Activated CD8-positive, alpha-beta memory T cell treated with anti-CD3 and anti-CD28 coated beads for 1 hour (primary cell): ENCODE measurements at places on chromosomes 5 and 9.

- no peak for DNase-seq
Observed at GRCh38 chr5:134784241-134784920, 25.8 kb downstream of the DDX46 start.

GRCh38 chr5:150598821-150599273, 41.6 kb upstream of the SYNPO start:
- no peak for DNase-seq

DNA sequence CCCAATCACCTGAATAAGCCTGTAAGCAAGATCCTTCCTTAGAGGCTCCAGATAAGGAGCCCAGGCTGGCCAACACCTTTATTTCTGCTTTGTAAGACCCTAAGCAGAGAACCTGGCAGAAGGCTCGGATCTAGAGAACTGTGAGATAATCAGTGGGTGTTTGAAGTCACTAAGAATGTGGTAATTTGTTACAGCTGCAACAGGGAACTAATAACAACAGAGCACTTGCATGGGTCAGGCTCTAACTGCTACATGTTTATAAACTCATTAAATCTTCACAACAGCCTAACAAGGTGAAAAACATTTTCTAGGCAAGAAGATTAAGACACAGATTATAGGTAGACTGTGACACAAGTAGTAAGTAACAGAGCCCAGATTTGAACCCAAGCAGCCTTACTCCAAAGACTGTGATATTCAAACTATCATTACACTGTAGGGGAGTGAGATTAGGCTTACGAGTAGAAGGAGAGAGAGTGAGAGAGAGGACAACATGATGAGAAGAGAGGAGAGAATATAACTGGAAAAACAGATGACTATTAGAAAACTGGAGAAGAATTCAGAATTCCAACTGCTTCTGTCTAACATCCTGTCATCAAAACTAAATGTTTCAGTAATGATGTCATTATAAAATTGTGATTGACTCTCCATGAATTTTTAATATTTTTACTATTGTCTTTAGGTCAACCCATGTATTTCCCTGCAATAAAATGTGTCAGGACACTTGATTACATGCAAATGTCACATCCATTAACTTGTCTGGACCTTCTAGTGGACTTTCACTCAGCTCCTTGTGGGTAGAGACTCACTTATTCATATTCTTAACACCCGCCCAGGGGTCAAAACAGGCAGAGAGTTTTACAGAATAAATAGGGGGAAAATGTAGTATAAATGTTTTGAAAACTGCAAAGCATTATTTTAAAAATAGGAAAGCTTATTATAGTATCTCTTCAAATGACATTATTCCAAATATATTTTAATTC, 290.9 kb upstream of the RGMB start:
- no peak for DNase-seq

GRCh38 chr5:142388696-142389095, 63.9 kb upstream of the SPRY4 start:
- DNase-seq = no peak

DNA sequence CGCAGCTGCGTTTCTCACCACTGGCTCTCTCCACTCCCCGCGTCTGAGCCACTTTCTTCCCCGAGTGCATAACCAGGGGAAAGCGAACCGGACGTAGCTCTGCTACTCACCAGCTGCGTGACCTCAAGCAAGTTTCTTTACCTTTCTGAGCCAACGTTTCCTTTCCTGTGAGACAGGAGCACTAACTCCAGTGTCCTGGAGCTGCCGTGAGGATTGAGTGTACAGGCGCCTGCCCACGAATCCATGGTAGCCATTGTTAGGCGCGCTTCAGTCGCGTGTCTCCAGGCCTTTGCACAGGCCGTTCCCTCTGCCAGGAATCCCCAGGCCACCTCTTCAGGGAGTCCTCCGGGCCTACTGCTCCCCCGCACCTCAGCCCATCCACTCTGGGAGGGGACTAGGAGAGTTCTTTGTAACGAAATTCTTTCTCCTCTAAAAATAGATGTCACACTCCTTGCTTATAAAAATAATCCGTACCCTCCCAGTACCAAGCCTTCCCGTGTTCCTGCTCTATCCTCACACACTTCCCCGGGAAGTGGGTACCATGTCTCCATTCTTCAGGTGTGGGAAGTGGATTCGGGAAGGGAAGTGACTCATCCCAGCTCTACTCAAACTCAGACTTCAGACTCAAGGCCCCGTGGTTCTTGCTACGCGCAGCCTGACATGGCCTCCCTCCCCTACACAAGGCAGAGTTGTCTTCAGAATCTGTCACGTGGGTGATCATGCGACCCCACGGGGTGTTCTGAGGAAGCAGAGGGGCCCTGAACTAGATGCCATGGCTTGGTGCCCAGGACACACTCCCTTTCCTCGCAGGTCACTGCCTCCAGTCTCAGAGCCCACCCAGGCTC, 16.1 kb upstream of the CRB2 start:
- DNase-seq = peak; percentile 14

DNA sequence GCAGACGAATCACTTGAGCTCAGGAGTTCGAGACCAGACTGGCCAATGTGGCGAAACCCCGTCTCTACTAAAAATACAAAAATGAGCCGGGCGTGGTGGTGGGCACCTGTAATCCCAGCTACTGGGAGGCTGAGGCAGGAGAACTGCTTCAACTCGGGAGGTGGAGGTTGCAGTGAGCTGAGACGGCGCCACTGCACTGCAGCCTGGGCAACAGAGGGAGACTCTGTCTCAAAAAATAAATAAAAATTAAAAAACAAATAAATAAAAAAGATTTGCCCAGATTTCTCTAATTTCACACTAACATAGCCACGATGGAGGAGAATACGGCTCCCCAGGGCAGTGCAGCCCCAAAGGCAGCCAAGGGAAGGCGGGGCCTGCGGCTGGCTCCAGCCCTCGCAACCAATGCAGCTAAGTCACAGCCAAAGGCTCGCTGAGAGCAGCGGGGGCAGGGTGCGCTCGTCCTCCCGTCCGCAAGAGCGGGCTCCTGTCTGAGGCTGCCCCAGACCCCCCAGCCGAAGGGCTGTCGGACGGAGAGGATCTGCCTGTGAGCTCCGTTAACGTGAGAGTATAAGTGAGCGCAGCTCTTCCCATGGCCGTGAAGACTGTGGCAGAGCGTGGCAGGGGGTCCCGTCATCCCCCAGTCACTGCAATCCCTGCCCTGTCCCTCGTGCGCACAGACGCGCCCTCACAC, 43.5 kb downstream of the SLC12A7 start:
- DNase-seq = no peak

DNA sequence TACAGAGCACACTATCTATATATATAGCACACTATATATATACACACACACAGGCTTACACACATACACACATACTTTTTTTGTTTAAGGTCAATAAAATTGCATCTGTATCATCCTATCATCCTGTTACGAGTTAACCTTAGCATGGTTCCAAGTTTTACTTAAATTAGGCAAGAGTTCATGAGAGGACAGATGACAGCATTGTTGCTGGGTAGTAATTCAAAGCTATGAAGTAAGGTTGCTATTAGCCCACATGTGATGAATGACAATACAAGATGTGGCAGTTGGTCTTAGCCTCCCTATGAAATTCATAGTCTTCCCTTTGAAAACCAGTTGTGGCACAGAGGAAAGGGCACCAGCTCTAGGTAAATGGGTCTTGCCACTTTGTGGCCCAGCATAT, 438.1 kb downstream of the ACTL7B start:
- no peak for DNase-seq

DNA sequence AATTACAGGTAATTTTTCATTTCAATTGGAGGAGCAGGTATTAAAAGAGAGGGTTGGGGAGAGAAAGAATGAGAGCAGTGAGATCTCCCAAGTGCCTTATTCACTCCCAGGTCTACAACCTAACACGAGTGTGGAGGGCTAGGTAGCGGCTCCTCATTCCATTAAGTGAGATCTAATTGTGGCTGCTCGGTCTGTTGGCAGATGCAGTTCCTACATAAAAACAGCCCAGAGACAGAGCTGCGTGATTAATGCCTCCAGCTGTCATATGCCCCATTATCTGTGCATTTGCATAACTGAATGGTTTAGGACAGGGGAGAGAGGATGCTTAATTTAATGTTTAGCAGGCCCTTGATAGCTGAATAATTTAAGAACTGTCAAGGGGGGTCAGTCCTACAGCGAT, 100.5 kb downstream of the PSAT1 start:
- no peak for DNase-seq

- no peak for DNase-seq
Observed at GRCh38 chr9:969310-970150, 6.9 kb upstream of the DMRT3 start.

DNA sequence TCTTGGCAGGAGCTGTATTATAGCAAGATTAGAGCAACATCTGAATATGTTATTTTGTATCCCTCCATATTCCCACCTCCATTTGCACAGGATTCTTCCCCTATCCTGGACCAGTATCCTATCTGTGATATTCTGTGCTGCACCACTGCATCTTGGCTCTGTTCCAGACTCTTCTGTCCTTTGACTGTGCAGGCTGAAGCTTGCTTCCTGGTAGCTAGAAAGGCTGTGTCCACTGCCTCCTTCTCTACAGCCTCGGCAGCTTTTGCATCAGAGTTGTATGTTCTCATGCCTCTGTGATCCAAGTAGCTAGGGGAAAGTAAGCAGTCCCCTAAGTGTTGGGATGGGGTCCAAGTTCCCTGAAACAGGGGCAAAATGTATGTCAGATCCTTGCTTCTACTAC, 104.1 kb downstream of the GAS1 start:
- DNase-seq = no peak

DNA sequence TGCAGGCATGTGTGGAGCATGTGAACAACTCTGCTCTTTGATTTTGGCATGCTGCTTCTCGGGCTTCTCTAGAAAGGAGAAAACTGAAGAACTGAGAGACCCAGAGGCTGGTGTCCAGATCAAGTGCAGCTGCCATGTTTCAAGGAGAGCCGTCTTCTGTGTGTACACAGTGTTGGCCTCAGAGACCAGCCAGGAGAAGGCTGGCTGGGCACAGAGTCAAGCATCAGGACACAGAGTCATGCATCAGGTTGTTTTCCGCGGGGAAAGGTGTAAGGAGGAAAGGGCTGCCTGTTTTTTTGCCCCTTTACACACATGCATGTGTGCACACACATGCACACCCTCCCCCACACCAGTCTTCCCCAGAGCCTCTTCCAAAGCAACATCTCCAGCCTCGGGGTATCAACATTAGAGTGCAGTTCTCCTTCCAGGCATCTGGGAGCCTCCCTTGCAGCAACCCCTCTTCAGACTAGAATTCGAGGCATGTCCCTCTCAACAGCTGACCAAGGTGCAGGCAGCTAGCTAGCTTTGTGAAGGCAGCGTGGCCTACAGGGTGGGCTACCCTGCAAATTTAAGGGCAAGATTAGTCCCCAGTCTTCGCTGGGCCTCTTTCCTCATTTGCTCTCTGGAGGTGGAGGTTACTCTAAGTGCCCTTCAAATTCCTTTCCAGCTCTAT, 180.9 kb downstream of the AOPEP start:
- DNase-seq = no peak

- DNase-seq = no peak
Observed at GRCh38 chr5:10556289-10556807, 7.5 kb upstream of the ANKRD33B start.

DNA sequence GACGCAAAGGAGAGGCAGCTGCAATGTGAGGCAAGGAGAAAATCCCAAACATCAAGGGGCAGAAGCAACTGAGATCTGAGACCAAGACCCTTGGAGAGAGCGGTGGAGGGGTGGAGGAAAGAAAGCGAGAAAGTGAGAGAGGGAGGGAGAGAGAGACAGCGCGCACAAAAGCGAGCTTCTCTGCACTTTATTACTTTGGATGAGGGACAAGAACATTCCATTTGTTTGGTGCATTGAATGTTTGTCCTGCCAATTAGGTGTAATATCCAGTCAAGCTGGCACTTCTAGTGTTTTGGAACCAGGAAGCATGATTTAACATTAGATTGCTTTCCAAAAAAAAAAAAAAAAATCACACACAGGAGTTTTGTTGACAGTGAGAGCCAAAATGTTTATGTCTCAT, 1.4 kb downstream of the CAST start:
- DNase-seq = no peak

- DNase-seq = no peak
Observed at GRCh38 chr5:45383985-45384384, 312.2 kb downstream of the HCN1 start.

GRCh38 chr5:168307925-168308584, 16.6 kb downstream of the WWC1 start:
- no peak for DNase-seq

DNA sequence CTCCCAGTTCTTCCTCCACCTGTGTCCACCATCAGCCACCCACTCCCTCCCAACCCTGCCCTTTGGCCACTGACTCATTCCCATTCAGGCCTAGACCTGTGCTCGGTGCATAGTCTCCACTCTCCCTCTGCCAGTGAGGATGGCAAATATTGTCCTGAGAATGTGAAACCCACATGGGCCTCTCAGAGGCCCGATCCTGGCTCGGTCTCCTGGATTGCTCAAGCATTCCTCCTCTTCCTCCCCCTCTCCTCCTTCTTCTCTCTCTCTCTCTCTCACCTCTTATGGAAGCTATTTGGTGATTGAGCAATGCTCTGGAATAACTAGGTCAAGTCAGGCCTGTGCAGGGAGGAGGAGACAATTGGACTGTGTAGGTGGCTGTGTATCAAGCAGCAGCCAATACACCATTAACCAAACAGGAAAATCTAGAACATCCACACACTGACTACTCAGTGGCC, 99.9 kb downstream of the KLF4 start:
- DNase-seq = no peak

DNA sequence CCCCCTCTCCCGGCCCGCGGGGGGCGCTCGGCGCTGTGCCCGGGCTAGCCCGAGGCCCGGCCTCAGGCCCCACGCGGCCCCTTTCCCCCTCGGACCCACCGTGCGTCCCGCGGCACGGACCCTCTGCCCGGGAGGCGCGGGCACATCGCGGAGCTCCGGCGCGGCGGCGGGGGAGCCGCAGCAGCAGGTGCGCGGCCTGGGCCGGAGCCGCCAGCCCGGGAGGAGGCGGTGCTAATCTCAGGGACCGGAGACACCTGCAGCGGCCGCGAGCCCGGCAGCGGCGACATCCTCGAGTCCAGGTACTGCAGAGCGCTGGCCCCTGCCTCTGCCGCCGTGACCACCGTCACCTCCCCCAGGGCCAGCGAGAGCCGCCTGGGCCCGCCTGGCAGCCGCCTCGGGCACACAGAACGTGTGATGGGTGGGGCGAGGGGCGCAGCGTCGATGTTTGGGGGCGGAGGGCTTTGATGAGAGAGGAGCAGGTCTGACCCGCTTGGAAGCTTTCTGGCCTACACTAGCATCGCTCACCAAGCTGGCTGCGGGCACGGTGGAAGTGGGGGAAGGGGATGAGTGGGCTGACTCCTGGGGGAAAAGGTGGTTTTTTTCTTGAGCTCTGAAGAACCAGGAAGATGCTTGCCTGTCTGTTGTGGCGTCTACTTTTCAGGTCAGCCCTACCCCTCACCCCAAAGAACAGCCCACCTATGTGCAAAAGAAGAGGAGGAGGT, 524 bp downstream of the CYFIP2 start:
- DNase-seq = no peak

- DNase-seq = no peak
Observed at GRCh38 chr9:84435902-84436301, 95.3 kb upstream of the SLC28A3 start.

- DNase-seq = no peak
Observed at GRCh38 chr5:567664-568060, 43.4 kb upstream of the SLC9A3 start.

- DNase-seq = no peak
Observed at GRCh38 chr5:98110282-98110691, 663.2 kb upstream of the RGMB start.
